Activated T-helper 2 cell treated with anti-CD3 and anti-CD28 coated beads, Interferon-gamma antibody, Interleukin-2, Interleukin-4, amounts not matched to agents 10 μg/mL and 5 μg/mL and 100 μg/mL, durations not matched to agents 14 hours and 24 hours and 36 hours (primary cell): ENCODE measurements at places on chromosomes 1 and 21. TPM values are rescaled to one million over a fixed set of nuclear protein-coding genes. Genes with fewer than 3 reads are reported as not detected.

DNA sequence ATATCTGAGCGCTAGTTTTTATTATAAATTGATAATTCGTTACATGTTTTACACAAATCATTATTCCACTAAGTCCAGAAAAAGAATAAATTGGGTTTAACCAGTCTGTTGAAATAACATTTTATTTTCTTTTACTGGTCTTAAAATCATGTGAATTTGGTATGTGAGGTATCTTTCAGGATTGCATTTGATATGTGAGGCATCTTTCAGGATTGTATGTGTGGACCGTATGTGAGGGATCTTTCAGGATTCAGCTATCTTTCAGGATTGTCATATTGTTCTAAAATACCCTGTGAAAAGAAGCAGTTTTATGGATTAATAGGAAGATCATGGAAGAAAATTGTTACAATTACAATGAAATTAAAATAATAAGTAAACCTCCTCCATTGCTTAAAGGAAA lies 42.9 kb downstream of the USP25 start:
- H3K36me3 ChIP-seq = peaks cover 33% of the 10 kb centered on the region
- H3K27me3 ChIP-seq = no peaks in the 10 kb centered on the region
- no peak overlapping the region for H3K27ac ChIP-seq
- H3K4me1 ChIP-seq = peaks cover 24% of the 10 kb centered on the region
- no peak for DNase-seq

GRCh38 chr1:31981972-31982371 lies 31.7 kb upstream of the KHDRBS1 start:
- H3K27ac ChIP-seq = peak overlapping the region; percentile 70
- no peaks in the 10 kb centered on the region for H3K36me3 ChIP-seq
- H3K27me3 ChIP-seq = no peaks in the 10 kb centered on the region
- H3K4me1 ChIP-seq = peaks cover 36% of the 10 kb centered on the region

DNA sequence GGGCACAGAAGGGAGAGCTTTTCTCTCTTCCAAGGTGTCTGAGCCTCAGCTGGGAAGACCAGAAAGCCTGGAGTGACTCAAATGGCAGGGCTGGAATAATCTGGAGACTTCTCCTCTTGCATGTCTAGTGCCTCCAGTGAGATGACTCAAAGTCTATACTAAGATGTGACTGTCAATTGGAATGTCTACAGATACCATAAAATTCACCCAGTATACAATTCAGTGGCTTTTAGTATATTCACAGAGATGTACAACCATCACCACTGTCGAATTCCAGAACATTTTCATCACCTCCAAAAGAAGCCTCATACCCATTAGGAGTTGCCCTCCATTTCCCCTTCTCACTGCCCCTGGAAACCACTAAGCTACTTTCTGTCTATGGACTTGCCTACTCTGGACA lies 47.9 kb upstream of the CNN3 start:
- no peak overlapping the region for H3K4me3 ChIP-seq
- H3K36me3 ChIP-seq = no peaks in the 10 kb centered on the region
- DNase-seq = no peak
- H3K4me1 ChIP-seq = no peaks in the 10 kb centered on the region
- no peak overlapping the region for H3K27ac ChIP-seq

GRCh38 chr1:42938645-42939615 lies 19.7 kb downstream of the SLC2A1 start:
- H3K4me1 ChIP-seq = peaks cover 89% of the 10 kb centered on the region
- no peaks in the 10 kb centered on the region for H3K27me3 ChIP-seq
- H3K36me3 ChIP-seq = peaks cover 88% of the 10 kb centered on the region
- no peak for DNase-seq
- peak overlapping the region; percentile 11 for H3K4me3 ChIP-seq
- H3K27ac ChIP-seq = peak overlapping the region; percentile 87

- H3K27ac ChIP-seq = no peak overlapping the region
- H3K4me1 ChIP-seq = peaks cover 16% of the 10 kb centered on the region
- H3K27me3 ChIP-seq = peaks cover 32% of the 10 kb centered on the region
- no peak overlapping the region for H3K4me3 ChIP-seq
Measured at GRCh38 chr1:166884040-166884642, 8.1 kb upstream of the TADA1 start.

- H3K4me3 ChIP-seq = no peak overlapping the region
- no peak overlapping the region for H3K27ac ChIP-seq
- peaks cover 6% of the 10 kb centered on the region for H3K27me3 ChIP-seq
- peaks cover 2% of the 10 kb centered on the region for H3K4me1 ChIP-seq
- no peak for DNase-seq
Measured at GRCh38 chr21:31489014-31489413, 145.0 kb upstream of the TIAM1 start.

DNA sequence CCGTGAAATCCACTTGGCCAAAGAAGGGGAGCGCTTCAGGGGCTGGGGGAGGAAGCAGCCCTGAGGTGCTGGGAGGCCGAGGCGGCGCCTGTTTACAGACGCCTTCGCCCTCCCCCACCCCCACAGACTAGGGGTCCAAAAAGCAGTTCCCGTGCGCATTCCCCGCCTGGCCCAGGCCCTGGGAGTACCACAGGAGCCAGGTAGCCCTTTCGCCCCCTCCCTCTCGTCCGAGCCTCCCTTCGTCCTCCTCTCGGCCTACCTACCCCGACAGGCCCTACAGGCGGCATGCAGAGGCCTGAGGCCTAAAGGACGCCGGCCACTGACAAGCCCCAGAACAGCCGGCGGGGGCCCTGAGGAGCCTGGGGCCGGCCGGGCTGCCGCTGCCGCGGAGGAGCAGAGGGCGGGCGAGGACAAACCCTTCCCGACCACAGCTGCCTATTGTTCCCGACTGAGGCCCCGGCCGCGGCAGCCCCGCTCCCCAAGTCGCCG lies 522 bp downstream of the RC3H1 start:
- peak; percentile 33 for DNase-seq
- H3K27ac ChIP-seq = peak overlapping the region; percentile 88
- peaks cover 42% of the 10 kb centered on the region for H3K4me1 ChIP-seq

GRCh38 chr1:7379441-7379971 lies 391.6 kb upstream of the VAMP3 start:
- no peaks in the 10 kb centered on the region for H3K36me3 ChIP-seq
- no peaks in the 10 kb centered on the region for H3K4me1 ChIP-seq
- no peak overlapping the region for H3K4me3 ChIP-seq
- H3K27me3 ChIP-seq = peaks cover 8% of the 10 kb centered on the region
- DNase-seq = no peak

The DPYD gene
- total RNA-seq = 11.9 and 12.5 TPM in 2 replicates

DNA sequence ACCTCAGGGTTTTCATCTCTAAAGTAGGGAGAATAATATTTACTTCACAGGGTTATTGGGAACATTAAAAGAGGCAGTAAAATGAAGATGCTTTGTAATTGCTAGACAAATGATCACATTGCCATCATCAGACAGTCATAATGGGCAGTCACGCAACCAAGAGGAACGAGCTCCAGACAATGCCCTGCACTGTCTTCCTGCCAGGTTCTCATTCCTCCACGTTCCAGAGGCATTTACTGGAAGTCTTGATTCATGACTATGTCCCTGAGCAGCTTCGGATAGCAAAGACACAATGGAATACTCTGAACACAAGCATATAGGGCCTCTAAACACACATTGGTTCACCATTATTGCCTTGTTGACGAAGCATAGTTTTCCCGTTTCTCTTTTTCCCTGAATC lies 389.7 kb downstream of the NTNG1 start:
- H3K36me3 ChIP-seq = no peaks in the 10 kb centered on the region
- H3K27me3 ChIP-seq = no peaks in the 10 kb centered on the region
- H3K4me1 ChIP-seq = no peaks in the 10 kb centered on the region
- no peak for DNase-seq
- no peak overlapping the region for H3K4me3 ChIP-seq
- no peak overlapping the region for H3K27ac ChIP-seq

DNA sequence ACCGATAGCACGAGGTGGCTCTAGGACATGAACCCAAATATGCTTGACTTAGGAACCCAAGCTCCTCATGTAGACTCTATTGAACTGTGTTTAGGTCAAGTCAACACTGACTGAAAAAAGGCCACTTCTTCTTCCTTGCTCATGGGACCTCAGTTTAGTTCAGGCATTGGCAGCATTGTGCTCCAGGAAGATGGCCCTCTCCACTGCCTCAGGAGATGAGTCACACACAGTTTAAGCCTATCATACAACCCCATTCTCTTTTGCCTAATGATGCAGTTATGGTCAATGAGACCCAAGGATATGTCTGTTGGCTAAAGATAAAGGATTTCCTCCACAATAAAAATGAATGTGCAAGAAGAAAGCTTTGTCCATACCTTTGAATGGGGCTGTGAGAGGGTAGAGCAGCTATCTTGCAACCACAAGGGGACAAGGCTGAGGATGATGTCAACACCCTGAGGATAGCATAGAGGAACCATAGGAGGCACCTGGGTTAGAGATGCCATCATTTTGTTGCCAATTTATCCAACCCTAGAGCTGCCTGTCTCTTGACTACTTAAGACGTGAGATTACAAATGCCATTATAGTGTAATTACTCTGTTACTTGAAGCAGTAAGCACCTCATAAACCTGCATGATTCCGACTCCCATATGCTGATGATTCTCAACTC lies 3.0 kb upstream of the TRIM63 start:
- H3K27ac ChIP-seq = no peak overlapping the region
- H3K27me3 ChIP-seq = peaks cover 39% of the 10 kb centered on the region
- no peaks in the 10 kb centered on the region for H3K36me3 ChIP-seq
- H3K4me1 ChIP-seq = peaks cover under 1% of the 10 kb centered on the region

GRCh38 chr1:35539824-35540261 lies 17.4 kb downstream of the KIAA0319L start:
- H3K4me3 ChIP-seq = no peak overlapping the region
- H3K27me3 ChIP-seq = no peaks in the 10 kb centered on the region
- H3K4me1 ChIP-seq = peaks cover 44% of the 10 kb centered on the region
- no peak for DNase-seq
- H3K27ac ChIP-seq = peak overlapping the region; percentile 85

GRCh38 chr1:93925206-93925605 lies 16.0 kb upstream of the GCLM start:
- H3K27ac ChIP-seq = no peak overlapping the region
- no peak overlapping the region for H3K4me3 ChIP-seq
- H3K36me3 ChIP-seq = no peaks in the 10 kb centered on the region

DNA sequence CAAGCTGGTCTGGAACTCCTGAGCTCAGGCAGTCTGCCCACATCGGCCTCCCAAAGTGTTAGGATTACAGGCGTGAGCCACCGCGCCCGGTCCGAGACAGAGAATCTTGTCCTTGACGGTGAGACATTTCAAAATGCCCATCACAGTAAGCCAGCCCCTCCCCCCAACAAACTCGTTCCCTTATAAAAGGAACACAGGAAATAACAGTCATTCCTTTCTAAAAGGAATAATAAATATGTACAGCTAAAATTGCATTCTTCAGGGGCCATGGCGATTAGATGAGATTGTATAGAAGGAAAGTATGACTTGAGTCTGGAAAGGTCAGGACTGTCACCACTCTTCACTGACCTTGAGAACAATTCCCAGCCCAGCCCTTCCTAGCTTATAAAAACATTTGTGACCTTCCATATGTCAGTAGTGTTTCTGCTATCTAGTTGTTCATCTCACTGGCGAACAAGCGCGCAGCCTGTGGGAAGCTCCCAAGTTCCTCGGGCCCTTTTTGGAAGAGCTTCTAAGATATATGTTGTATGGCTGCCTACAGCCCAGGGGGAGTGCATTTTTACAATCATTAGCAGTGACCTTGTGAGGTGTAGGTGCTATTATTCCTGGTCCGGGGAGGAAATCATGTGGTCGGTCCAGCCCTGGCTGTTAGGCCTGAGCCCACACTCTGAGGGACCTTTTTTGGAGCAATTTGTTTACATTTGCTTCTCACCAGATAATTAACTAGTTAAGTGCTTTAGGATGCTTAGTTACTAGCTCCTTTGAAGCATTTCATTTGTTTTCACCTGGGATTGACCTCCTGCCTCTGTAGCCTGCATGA lies 8.7 kb downstream of the SZRD1 start:
- no peak overlapping the region for H3K4me3 ChIP-seq
- H3K27me3 ChIP-seq = no peaks in the 10 kb centered on the region
- H3K36me3 ChIP-seq = peaks cover 41% of the 10 kb centered on the region
- H3K4me1 ChIP-seq = peaks cover 41% of the 10 kb centered on the region
- no peak for DNase-seq

DNA sequence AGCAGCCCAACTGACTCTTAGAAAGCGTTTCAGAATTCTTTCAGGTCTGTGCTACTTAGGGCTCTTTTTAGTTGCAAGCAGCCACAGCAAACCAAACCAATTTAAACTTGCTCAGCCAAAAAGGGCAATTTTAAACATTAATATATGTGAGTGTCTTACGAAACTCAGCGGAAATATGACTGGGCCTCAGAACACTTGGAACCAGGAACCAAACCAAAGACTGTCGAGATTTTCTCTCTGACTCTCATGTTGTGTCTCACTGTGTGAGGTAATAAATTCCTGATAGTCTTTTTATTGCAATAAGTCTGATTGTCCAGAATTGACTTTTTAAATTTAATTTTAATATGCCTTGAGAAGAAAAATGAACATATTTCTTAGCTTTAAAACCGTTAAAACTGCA lies 122.3 kb downstream of the SYF2 start:
- DNase-seq = no peak
- peaks cover 3% of the 10 kb centered on the region for H3K36me3 ChIP-seq
- no peak overlapping the region for H3K4me3 ChIP-seq
- peaks cover 17% of the 10 kb centered on the region for H3K27me3 ChIP-seq
- H3K27ac ChIP-seq = no peak overlapping the region
- H3K4me1 ChIP-seq = peaks cover 12% of the 10 kb centered on the region

GRCh38 chr1:198179556-198179981 lies 22.8 kb downstream of the NEK7 start:
- peak overlapping the region; percentile 57 for H3K4me3 ChIP-seq
- no peak for DNase-seq
- no peaks in the 10 kb centered on the region for H3K27me3 ChIP-seq
- H3K36me3 ChIP-seq = peaks cover 18% of the 10 kb centered on the region
- H3K27ac ChIP-seq = peak overlapping the region; percentile 58
- H3K4me1 ChIP-seq = peaks cover 82% of the 10 kb centered on the region

- H3K27me3 ChIP-seq = no peaks in the 10 kb centered on the region
- peaks cover 68% of the 10 kb centered on the region for H3K4me1 ChIP-seq
- H3K27ac ChIP-seq = peak overlapping the region; percentile 97
- DNase-seq = no peak
Measured at GRCh38 chr1:234989019-234989418, 139.6 kb downstream of the TOMM20 start.

DNA sequence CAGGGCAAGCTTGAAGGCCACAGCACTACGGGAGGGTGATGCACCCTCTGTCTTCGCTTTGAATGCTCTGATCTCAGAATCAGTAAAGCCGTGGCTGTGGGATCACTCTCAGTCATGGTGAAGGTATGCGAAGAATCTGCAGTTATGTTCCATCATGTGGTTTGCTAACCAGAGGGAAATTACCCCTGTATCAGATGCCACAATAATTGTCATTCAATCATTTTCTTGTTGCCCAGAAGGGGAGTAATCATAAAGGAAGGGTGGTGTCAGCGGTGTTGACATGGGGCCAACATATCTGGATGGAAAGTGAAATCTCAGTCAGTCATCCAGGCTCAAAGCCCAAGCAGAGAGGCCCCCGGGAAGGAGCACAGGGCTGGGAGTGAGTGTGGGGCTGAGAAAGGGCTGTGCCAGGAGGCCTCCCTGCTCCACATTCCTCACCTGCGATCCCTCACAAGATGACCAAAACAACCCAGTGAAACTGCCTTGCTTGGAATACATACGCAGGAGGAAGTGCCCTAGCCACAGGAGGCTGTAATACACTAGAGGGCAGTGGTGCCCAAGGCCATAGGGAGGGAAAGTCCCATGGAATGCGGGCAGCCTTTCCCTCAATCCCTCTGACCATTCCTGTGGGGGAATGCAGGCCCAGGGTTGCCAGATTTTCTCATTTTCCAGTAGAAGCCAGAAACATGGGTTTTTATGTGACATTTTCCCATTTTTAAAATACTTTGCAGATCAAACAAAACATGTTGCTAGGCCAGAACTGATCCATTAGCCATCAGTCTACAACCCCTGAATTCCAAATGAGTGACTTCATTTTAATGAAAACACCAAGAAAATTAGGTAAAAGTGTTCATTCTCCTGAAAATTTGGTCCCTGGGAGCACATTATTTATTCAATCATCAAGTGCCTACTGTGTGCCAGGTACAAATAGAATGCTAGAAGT lies 95.7 kb upstream of the VANGL1 start:
- no peak for DNase-seq
- no peak overlapping the region for H3K27ac ChIP-seq
- H3K4me3 ChIP-seq = no peak overlapping the region
